ENCODE measurements at places on chromosomes 4 and X.
A peak's percentile ranks its signal among the peaks of the same experiment; 100 is the strongest.

GRCh38 chr4:82797405-82798111 is 1.0 kb downstream of the SCD5 start:
- DNase-seq, result peak; percentile 31

- no peak for DNase-seq
Observed at GRCh38 chr4:137025484-137026059, 506.7 kb downstream of the PCDH18 start.

DNA sequence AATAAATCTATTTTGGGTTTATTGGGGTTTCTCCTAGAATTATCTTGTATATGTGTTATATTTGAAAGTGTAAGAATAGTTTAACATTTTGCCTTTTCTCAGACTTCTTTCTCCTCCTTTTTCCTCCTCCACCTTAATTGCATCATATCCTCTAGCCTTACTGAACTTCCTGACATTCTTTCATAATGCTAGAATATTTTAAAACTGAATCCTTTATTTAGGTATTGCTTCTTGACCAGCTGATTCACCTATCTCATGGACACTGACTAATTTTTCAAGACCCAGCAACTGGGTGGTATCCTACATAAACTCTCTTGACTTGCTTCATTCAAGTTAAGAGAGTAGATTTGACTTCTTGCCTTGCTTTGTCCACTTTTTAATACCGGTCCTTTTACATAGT is 1508.9 kb downstream of the STIM2 start:
- peak; percentile 53 for DNase-seq

- DNase-seq, result no peak
Observed at GRCh38 chr4:145271194-145271593, 90.8 kb upstream of the OTUD4 start.

GRCh38 chr4:186514271-186514950 is 41.0 kb downstream of the MTNR1A start:
- DNase-seq, result no peak

DNA sequence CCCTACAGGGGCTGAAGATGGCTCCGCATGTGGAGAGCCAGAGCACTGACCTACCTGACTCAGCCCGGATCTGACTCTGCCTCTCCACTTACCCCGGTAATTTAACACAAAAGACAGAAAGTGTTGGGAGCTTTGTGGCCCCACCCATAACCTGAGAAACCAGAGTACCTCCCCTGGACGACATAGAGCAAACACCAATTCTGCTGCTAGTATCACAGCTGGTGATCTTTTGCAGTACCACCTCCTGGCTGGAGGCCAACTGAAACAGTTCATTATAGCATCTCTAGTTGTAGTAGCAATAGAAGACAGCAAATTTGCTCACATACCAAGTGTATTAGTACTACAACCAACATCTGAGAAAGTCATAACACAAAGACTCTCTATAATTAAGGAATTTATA is 443.9 kb downstream of the KLHL4 start:
- no peak for DNase-seq

- DNase-seq, result peak; percentile 43
Observed at GRCh38 chr4:99473131-99473530, 37.7 kb upstream of the C4orf17 start.

GRCh38 chr4:91916219-91916618 is 387.5 kb upstream of the GRID2 start:
- DNase-seq, result peak; percentile 44

- no peak for DNase-seq
Observed at GRCh38 chr4:124636788-124637187, 75.7 kb downstream of the ANKRD50 start.

DNA sequence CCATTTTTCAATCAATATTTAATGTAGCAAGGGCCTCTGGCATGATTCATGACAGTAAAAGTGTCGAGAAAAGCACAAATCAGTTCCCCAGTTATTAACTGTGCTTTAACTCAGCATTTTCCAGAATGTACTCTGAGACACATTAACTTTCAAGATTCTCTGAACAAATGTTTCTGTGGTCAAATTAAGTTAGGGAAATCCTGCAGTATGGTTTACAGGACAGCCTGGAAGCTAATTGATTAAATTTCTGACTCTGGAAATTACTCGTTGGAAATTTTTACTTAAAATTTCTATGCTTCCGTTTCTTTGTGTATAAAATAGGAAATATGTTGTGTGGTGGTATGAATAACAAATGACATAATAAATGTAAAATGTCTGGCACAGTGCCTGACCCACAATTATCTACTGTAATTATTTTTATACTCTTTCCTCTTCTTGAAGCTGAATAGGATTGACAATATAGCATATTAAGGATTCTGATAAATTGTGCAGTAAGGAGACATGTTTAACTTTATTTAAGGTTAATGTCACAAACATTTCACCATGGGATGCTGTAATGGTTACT is 33.7 kb downstream of the STK32B start:
- DNase-seq, result no peak

DNA sequence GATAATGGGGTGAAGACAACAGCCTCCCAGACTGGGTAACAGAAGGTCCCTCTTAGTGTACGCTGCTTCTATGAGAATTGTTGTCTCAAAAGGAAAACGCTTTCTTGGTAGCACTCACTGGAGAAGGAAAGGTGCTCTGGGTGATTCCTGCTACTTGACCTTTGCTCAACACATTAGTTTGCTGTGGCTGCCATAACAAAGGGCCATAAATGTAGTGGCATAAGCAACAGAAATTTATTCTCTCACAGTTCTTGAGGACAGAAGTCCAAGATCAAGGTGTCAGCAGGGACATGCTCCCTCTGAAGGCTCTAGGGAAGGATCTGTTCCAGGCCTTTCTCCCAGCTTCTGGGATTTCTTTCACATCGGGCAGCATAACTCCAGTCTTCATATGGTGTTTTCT is 19.0 kb downstream of the HCCS start:
- DNase-seq, result no peak

DNA sequence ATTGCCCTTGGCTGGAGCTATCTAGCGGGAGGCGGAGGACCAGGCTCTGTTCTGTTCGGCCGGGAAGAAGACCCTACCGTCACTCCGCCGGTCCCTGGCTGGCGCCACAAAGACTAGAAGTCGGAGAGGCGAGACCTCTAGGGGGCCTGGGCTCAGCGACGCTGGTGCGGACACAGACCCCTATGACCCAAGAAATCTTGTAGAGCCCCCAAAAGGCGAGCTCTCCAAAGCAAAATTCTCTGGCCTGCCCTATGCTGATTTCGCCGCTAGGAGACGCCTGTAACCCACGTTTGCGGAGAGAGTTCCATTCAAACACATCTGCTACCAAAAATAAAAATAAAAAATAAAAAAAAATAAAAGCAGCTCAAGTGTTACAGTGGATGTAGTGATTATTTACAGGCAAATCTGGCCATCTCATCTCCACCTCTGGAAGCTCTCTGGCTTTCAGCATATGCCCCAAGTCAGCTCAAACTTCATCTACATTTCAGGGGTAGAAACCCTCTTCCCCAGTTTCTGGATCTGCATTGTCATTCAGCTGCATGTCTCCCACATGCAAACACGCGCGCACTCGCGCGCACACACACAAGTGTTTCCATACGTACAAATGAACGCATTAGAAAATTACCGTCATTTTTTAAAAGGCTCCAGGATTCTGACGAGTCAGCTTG is 2.4 kb upstream of the PCDH10 start:
- peak; percentile 56 for DNase-seq

DNA sequence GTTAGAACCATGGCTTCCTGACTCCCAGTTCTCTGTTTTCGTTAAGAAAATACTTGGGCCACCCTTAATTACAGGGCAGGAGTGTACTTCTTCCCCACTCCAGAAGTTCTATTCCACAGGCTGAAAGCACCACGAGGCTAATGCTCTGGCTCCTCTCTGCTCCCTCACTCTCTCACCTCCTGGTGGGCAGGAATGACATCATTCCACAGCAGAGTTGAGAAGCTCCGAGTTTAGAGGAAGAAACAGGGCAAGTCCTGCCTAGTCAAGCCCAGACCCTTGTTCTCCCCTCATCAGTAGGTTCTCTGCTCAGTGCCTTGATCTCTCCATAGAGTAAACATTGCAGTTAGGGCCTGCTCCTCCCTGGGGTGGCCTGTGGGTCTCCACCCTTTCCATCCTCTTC is 343.8 kb upstream of the CLNK start:
- no peak for DNase-seq

- no peak for DNase-seq
Observed at GRCh38 chrX:83510510-83511062, 2.5 kb downstream of the POU3F4 start.

DNA sequence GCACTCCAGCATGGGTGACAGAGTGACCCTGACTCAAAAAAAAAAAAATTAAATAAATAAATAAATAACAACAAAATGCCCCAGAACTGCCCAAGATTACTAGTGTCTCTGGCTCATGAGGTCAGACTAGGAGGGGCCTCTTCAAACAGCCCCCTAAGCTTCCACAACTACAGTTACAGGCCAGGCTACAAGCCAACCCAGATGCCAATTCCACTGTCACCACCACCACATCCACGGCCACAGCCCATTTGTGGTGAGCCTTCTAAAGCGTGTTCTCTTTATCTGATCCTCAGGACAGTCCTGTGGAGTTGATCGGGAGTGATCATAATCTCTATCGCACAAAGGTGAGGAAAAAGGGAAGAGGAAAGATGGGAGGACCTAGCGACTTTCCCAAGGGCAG is 36.6 kb downstream of the IGFBP7 start:
- DNase-seq, result no peak

- DNase-seq, result peak; percentile 78
Observed at GRCh38 chrX:19303256-19303880, 40.4 kb upstream of the PDHA1 start.

GRCh38 chr4:105859233-105859632 is 36.0 kb upstream of the NPNT start:
- DNase-seq, result peak; percentile 74

DNA sequence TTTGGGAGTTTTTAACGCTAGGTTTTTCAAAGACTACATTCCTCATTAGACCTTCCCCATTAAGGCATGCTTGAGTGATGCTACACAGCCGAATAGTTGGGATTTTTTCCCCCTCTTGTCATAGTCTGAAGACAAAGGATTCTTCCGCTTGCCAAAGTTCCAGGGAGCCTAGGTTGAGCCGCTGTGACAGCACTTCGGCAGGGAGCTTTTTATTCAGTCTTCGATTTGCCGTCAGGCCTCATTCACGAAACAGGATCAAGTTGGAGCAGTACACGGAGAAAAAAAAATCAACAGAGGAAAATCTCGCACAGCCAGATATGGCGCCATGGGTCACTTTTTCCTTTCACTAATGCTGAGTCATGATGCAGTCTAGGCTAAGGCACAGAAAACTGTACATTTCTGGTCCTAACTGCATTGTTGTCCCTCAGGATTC is 24.3 kb downstream of the SHROOM3 start:
- peak; percentile 94 for DNase-seq

DNA sequence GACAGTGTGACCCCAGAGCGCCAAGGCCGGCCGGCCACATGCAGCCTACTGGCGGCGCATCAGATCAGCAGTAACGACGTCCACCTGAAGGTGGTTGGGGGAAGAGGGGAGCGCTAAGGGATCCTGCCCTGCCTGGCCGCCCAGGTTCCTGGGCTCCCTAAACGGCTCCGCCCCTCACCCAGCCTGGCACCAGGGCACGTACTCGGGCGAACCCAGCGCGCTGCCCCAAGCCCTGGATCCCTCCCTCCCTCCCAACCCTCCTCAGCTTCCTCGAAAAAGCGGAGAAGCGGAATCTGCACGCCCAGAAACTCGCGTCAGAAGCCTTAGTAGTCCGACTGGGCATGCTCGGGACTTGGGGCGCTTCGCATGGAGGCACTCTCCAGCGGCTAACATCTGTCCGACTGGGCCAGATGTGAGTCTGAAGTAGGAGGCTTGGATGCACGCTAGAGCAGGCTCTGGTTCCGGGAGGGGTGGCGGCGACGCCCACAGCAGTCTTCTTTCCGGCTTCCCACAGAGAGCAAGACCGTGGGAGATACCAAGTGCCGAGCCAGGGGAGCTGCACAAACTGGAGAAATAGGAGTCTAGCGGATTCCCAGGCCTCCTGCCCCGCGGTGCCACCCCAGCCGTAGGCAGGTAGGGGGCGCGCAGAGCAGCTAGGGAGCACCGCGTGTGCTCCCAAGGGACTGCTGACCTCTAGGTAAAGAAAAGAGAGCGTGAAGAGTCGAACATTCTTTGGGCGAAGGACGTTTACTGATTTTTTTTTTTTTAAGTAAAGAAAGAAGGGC is 114.3 kb upstream of the TEX13C start:
- no peak for DNase-seq

GRCh38 chr4:5619913-5620625 is 88.3 kb downstream of the EVC2 start:
- peak; percentile 45 for DNase-seq

GRCh38 chr4:121593760-121594159 is 103.0 kb downstream of the ANXA5 start:
- DNase-seq, result no peak
